ENCODE measurements at places on chromosomes 3 and 15. TPM values are rescaled to one million over a fixed set of nuclear protein-coding genes. Genes with fewer than 3 reads are reported as not detected.

- DNase-seq = no peak
Measured at GRCh38 chr3:128946411-128946810, 47.5 kb downstream of the CFAP92 start.

DNA sequence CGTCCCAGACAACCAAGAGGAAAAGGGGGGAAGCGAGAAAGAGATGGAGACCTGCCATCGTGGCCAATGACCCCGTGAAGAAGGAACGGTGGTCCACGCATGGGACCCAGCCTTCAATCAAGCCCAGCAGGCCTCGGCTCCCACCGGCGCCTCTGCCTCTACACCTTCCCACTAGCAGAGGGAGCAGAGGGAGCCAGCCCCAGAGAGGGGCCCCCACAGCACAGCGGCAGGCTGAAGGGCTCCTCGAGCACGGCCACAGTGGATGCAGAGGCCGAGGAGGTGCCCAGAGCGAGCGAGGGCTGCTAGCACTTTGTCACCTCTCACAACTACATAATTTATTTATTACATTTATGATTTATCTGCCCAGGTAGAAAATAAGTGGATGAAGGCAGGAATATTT lies 68.4 kb upstream of the TOPAZ1 start:
- no peak for DNase-seq

DNA sequence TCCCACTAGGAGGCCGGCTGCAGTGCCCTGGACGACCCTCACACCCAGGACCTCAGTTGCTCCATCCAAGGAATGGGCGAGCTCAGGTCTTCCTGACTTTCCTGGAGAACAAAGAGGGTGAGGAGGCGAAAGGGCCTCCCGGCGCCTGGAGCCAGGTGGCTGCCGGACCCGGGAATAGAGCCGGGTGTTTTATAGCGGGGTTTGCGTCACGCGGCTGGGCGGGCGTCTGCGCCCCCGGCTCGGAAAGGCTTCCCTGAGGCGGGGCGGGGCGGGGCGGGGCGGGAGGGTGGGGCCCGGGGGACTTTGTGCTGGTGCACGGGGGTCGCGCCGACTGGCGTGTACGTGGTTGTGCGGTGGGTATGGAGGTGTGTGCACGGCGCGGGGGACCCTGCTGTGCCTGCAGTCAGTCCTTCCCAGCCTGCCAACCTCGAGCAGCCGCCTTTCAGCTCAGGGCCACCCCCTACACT lies 4.6 kb upstream of the PRKCD start:
- no peak for DNase-seq

DNA sequence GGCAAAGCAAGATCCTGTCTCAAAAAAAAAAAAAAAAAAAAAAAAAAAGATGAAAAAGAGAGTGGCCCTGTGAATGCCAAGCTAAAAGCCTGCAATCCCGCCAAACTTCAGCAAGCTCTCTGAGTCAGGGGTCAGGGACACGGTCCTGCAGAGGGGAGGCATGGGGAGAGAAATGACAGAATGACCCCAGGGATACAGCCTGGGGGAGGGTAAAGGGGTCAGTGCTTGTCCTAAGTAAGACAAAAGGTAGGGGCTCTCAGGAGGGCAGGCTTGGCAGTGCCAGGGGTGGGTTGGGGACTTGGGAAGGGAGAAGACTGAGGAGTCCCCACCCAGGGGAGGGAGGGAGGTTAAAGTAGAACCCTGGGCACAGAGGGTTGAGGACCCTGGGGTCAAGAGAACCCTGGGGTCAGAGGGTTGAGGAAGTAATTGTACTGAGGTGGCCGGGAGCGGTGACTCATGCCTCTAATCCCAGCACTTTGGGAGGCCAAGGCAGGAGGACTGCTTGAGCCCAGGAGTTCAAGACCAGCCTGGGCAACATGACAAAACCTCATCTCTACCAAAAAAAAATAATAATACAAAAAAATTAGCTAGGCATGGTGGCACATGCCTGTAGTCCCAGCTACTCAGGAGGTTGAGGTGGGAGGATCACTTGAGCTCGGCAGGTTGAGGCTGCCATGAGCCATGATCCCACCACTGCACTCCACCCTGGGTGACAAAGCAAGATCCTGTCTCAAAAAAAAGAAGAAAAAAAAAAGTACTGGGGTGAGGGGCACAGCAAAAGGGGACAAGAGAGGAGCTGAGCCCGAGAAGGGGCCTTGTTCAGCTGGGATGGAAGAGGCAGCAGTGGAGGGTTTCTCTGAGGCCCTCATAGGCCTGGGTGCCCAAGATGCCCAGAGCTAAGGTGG lies 5.2 kb upstream of the SEMA3B start:
- DNase-seq = no peak

- no peak for DNase-seq
Measured at GRCh38 chr3:39605837-39606236, 138.4 kb downstream of the MOBP start.

DNA sequence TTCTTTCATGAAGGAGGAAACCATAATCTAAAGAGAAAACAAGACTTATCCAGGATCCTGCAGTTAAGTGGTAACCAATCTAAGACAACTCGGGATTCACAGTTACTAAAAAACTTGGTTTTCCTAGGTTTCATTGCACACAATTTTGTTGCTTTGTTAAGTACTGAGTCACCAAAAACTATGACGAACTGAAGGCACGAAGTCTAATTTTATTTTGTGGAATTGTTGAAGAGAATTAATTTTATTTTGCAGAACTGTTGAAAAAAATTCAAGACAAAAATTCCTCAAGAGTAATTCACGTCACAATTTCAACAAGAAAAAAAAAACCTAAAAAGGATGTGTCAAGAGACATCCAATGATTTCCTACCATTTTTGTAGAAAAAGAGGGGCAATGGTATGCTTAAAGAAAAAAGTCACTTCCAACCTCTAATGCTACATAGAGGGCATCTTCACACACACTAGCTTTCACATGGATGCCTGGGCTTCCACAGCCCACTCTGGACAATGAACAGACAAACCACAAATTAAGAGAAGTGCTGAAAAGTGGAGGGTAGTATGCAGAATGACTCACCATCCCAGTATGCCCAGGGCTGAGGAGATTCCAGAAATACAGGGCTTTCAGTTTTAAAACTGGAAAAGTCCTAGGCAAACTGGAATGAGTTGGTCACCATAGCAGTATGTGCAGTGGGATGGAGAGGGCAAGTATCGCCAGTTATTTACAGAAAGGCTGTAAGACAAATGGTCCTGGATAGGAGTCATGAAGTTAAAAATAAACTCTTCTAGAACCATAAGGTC lies 29.2 kb downstream of the PLOD2 start:
- no peak for DNase-seq

GRCh38 chr3:15820911-15821310 lies 23.1 kb upstream of the ANKRD28 start:
- no peak for DNase-seq

- DNase-seq = no peak
Measured at GRCh38 chr15:100940767-100941379, 21.7 kb downstream of the LRRK1 start.

- DNase-seq = no peak
Measured at GRCh38 chr3:13066834-13067233, 6.4 kb downstream of the IQSEC1 start.

GRCh38 chr3:157353652-157354051 lies 83.0 kb upstream of the PTX3 start:
- no peak for DNase-seq

DNA sequence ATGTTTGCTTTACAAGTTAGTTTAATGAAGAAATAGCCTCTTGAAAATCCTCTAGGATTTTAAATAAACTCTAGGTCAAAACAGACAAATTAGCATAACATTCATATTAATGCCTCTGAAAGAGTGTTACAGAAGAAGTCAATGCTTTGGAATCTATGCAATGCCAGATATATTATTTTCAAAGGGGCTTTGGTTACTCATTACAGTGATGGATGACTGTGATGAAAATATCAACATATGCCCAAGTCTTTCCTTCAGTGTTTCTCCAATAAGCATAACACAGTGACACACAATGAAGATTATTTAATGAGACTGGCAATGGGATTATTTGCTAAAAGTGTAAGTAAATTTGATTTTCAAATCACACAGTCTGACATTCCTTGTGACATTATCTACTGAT lies 1247.2 kb downstream of the ROBO2 start:
- DNase-seq = no peak

GRCh38 chr3:106590216-106590615 lies 721.4 kb upstream of the CBLB start:
- no peak for DNase-seq

- DNase-seq = no peak
Measured at GRCh38 chr15:91304786-91305185, 204.7 kb downstream of the SV2B start.

DNA sequence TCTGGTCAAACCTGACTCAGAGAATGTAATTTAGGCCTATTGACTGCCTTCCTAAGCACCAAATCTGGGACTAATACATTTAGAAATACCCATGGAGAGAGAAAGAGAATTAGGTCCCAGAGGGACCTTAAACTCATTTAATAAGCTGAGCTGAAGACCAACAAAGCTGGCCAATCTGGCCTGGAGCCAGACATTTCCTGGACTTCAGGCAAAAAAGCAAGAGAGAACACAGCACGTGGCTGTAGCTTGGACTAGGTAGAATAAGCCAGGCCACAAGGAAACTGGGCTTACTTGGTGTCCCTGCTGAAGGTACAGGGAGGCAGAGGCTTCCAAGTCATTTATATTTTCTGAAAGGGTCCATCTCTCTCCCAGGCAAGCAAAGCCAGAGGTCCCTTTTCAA lies 88.1 kb downstream of the RTP4 start:
- no peak for DNase-seq

DNA sequence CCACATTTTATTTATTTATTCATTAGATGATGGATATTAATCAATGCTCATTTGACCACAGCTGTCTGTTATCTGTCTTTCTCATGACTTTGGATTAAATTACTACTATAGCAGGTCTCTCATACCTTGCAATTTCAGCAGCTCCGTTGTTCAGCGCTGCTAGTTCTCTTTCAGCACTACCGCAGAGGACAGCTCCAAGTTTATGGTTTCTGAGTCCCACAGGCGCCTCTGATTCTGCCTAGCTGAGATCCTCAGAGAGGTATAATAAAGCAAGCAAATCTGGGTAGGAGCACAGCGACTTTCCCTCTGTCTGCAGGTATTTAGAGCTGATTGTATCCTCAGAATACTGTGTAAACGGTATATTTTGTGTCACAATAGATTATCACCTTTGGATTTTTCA lies 204.9 kb downstream of the CNTN4 start:
- no peak for DNase-seq

DNA sequence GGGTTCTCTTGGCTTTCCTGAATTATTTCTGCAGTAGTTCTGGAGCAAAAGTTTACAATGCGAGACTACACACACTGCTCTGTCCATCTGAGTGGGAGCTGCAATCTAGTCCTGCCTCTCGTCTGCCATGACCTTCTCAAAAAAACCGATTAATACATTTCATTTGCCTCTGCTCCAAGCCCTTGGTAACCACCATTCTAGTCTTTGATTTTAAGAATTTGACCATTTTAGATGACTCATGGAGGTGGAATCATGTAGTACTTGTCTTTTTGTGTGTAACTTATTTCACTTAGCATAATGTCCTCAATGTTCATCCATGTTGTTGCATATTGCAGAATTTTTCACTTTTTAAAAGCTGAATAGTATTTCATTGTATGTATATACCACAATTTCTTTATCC lies 356.9 kb downstream of the SV2B start:
- DNase-seq = no peak

GRCh38 chr3:43098761-43099160 lies 7.1 kb downstream of the POMGNT2 start:
- DNase-seq = no peak

DNA sequence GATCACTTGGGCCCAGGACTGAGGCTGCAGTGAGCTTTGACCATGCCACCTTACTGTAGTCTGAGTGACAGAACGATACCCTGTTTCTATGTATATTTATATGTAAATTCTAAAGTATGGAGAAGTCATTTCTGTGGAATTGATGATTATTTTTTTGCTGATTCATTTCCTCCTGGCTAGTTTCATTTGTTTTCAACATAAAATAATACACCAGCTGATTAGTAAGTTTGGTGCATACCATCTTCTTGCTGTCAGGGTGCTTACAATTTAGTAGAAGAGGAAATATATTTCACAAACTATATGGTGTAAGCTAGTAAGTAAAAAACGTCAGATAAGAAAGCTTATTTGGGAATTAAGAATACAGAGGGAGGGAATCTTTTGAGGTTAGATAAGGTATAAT lies 36.0 kb downstream of the SLC25A26 start:
- DNase-seq = no peak

DNA sequence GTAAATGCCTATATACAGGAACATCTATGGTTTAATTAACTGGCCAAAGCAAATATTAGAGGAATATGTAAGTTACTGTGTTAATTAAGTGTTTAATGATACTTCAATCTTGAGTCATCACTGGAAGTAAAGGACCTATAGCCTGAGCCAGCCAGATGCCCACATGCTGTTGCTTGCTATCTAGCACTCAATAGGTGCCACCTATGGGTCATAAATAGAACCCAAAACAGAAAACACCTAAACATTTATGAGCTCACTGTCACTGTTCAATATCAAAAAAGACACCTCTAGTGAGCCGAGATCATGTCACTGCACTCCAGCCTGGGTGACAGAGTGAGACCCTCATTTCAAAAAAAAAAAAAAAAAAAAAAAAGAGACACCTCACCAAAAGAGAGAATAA lies 48.4 kb upstream of the IP6K2 start:
- DNase-seq = no peak

DNA sequence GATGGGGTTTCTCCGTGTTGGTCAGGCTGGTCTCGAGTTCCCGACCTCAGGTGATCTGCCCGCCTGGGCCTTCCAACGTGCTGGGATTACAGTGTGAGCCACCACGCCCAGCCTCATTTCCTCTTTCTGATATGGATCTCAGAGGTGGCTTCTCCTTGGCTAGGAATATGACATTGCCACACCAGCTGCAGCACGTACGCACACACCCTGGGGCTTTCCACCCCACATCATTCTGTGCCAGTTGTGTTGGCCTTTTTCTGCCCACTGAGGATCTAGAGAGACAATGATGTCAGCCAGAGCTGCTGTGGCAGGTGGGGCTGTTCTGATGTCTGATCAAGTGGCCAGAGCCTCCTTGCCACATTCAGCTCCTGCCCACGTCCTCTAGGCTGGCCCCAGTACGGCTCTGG lies 29.0 kb downstream of the TMEM45A start:
- no peak for DNase-seq

The C3orf18 gene
- total RNA-seq = 10.8 TPM

The RBMS3 gene
- 70.0 TPM for total RNA-seq

The SLC6A11 gene
- total RNA-seq = 0.25 TPM

The ATP10A gene
- total RNA-seq = 3.2 TPM

The ANKUB1 gene
- not detected for total RNA-seq

The IDH2 gene
- 39.3 TPM for total RNA-seq

The TMC3 gene
- 2.7 TPM for total RNA-seq

The TEX55 gene
- total RNA-seq = not detected

The GALNT15 gene
- total RNA-seq = 225 TPM

The STRIT1 gene
- not detected for total RNA-seq

All from vagina (tissue), 2 donors.